ENCODE measurements at places on chromosomes 7 and 10.

DNA sequence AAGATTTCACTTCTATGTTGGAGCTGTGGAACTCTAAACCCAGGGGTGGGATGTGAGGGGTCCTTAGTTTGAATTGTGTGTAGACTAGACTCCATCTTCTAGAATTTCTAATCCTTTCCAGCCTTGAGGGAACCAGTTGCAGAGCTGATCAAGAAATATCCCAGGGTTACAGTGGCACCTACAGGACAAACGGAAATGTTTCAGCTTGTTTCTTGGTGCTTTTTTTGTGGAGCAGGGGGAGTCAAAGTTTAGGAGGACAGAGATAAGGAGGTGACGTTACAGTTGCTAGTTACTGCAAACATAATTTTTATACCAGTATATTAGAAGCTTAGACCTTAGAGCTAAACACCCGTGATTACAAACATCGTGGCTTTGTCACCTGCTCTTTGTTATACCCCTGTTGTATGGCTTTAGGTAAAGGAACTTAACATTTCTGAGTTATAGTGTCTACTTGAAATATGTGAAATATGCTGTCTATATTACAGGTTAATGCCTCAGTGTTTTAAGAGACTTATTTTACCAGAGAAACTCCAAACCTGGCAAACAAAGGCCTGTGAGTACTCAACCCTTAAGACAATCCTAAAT lies 84.5 kb upstream of the DYNC1I1 start:
- DNase-seq = no peak

GRCh38 chr10:83253011-83253671 lies 886.2 kb upstream of the GHITM start:
- DNase-seq = no peak

- DNase-seq = no peak
Measured at GRCh38 chr7:2499719-2500430, 19.7 kb upstream of the LFNG start.

DNA sequence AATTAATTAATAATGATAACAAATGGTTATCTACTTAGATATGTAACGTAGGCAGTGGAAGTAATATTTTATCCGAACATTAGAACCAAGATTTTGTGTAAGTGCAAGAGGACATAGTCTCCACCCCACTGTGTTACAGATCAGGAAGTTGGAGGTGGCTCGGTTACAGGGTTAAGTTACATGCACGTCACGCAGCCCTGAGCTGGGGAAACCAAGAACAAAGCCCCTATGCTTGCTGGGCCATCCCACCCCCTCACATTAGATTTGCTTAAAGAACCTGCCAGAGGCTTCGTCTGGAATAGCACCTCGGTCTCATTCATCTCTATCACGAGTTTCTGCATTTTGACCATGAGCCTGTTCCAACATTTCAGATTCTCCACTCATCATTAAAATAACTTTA lies 214.1 kb downstream of the ADARB2 start:
- no peak for DNase-seq

GRCh38 chr10:133264461-133264860 lies 12.2 kb downstream of the ADAM8 start:
- DNase-seq = no peak

DNA sequence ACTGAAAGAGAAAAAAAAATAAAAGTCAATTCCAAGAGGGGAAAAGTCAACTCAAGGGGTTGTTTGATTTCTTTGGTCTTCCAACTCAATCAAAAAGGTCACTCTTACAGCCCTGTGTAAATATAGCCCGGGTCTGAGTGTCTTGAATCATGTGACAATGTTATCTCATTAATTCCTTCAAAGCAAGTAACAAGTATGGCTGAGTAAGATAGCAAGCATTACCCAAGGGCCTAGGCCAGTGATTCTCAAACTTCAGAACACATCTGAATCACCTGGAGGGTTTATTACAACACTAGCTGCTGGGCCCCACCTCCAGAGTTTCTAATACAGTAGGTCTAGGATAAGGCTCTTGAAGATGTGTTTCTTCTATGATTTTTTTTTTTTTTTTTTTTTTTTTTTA lies 125.0 kb downstream of the PRLHR start:
- no peak for DNase-seq

- DNase-seq = no peak
Measured at GRCh38 chr7:1112625-1113547, 25.0 kb downstream of the GPER1 start.

- DNase-seq = no peak
Measured at GRCh38 chr7:94512735-94513564, 3.3 kb downstream of the CASD1 start.

DNA sequence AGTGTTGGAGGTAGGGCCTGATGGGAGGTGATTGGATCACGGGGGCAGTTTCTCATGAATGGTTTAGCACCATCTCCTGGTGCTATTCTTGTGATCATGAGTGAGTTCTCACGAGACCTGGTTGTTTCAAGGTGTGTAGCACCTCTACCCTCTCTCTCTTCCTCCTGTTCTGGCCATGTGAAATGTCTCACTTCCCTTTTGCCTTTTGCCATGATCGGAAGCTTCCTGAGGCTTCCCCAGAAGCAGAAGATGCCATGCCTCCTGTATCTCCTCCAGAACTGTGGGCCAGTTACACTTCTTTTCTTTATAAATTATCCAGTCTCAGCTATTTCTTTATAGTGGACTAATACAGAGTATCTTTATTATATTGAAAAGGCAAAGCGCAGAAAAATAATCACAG lies 90.1 kb downstream of the FAM171A1 start:
- DNase-seq = no peak

DNA sequence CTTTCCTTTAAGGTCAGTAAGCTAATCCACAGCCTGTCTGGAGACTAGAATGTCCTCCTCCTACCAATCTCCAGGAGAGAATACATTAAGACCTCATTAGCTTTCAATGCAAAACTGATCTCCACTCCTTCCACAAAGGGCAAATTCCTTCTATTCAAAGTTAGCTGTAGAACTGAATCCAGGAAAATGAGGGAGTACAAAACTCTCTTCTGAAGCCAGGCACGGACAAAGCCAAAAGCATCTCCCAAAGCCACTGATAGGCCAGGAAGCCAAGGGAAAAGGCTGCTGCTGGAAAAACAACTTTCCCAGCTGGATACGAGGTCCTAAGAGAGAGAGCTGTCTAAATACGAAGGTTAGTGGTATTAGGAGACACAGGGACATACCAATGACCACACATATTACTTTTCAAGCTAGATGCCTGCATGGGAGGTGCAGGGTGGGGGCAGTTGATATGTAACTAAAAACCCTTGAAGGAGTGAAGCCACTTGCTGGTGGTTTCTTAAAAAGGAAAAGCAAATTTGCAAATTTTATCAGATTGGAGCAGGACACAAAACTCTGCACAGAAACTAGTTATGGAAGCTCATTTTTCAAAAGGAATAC lies 43.6 kb downstream of the MKX start:
- no peak for DNase-seq

GRCh38 chr10:132541601-132542011 lies 4.0 kb downstream of the INPP5A start:
- DNase-seq = no peak

GRCh38 chr7:142602756-142603155 lies 146.5 kb upstream of the PRSS1 start:
- DNase-seq = no peak

DNA sequence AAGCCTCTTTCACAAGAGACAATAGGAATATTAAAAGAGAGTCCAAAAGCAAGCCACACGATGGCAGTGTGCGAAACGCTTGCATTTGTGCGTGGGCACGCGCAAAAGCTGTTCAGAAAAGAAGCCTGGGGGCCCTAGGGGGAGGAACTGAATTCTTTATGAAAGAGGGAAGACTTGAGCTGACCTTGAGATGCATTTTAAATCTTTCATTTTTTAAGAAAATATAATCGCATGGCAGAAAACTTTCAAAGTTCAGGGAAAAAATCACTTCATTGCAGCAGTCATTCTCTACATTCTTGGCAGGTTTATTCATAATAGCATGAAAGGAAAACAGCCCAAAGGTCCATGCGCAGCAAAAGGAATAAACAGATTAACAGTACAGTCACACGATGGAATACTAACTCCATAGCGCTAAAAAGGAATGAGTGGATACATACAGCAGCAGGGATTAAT lies 206.5 kb upstream of the PRKCQ start:
- DNase-seq = no peak

GRCh38 chr7:66682350-66683093 lies 53.8 kb downstream of the KCTD7 start:
- DNase-seq = no peak

GRCh38 chr7:125090596-125090995 lies 161.0 kb upstream of the POT1 start:
- no peak for DNase-seq

DNA sequence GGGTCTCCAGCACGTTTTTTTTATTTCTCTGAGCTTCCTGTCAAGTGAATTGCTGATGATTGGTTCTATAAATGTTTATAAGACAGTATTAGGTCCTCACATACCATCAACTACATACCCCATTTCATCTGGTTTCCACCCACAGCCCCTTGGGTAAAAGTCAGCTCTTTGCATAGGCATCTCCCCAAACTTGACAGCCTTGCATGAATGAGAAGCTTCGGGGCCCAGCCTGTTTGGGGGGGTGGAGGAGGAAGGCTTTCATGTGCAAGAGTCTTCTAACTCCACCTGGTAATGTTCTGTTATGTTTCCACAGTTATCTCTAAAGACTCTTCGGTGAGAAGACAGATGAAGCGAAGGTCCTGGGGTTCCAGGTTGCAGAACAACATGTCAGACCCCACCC lies 75.4 kb downstream of the SCRN1 start:
- no peak for DNase-seq

DNA sequence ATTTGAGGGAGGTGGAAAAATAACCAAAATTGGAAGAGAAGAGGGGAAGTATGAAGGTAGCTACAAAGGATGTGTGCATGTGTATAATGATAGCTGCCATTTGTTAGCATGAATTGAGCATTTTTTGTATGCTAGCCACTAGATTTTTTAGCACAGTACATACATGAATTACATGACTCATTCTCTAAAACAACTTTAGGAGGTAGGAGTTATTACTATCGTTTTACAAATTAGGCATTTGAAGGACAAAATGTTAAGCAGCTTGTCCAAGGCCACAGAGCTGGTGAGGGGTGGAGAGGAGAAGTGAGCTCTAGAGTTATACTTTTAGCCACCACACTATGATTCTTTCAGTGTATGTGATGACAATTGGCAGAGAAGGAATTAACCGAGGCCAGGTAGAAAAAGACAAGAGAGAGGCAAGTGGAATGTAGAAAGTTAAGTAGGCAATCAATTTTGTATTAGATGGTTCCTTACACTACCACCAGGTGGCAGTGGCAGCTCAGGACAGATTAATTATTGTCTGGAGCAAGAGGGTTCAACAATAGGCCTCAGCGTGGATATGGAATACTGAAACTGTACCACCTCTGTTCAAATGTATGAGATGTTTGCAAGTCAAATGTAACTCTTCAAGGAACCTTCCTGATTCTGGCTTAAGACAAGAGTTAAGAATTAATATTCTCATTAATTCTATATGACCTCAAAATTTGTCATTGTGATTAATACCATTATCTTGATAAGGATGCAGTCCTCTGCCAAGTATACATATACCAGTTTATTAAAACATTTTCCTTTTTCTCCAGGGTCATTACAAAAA lies 128.0 kb downstream of the MBL2 start:
- no peak for DNase-seq

DNA sequence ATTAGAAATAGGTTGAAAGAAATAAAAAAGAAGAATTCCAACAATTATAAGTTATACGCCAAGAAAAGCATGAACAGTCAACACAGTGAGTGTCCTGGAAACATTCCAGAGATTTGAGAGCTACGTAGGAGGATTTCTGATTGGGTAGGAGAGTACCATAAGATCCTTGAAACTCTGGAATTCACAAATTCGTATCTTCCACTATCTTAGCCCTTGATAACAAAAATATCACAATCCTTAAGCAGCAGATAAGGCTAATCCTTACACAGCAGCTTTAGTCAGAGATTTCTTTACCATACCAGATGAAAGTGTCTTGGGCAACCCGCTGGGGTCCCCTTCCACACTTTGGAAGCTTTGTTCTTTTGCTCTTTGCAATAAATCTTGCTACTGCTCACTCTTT lies 8.2 kb downstream of the TPK1 start:
- no peak for DNase-seq

- no peak for DNase-seq
Measured at GRCh38 chr10:54797636-54798321, 3.3 kb downstream of the PCDH15 start.

DNA sequence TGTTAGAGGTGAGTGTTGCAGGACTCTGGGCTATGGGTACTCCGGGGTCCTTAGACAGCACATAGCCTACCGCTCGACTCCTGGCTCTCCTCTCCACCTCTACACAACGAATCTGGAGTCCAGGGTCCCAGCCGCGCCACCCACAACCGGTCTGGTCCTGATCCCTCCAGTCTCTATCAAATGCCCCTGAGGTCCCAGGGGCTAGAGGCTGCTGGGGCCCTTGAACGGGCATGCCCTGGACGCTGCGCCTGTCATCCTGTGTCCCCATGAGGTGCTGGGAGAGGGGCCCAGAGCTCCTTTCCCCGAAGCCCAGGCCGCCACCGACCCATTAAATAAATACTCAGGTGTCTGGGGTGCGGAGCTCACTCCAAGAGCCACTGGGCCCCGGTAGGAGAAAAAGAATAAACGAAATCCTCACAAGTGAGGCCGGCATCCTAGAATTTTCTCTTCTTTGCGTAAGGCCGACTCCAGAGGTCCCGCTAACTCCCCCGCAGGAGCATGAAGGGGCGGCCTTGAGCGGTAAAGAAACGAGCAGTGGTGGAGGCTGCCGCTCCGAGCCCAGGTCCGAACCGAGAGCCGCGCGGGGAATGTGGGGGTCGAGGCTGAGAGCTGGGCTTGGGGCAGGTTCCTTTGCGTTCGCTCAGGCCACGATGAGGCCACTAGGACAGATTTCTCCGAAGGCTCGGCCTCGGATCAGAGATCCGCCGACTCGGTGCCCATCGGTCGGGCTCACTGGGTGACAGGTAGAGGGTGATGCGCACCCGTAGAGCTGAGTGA lies 166.7 kb downstream of the NRF1 start:
- DNase-seq = peak; percentile 7

- no peak for DNase-seq
Measured at GRCh38 chr10:48604039-48604990, 558 bp downstream of the ARHGAP22 start.

GRCh38 chr7:111919631-111920179 lies 286.5 kb downstream of the DOCK4 start:
- no peak for DNase-seq

GRCh38 chr7:36630112-36630650 lies 94.1 kb downstream of the AOAH start:
- DNase-seq = no peak
